ENCODE measurements at places on chromosomes 6 and 20.

GRCh38 chr6:156917213-156917612 lies 140.0 kb downstream of the ARID1B start:
- DNase-seq = no peak

DNA sequence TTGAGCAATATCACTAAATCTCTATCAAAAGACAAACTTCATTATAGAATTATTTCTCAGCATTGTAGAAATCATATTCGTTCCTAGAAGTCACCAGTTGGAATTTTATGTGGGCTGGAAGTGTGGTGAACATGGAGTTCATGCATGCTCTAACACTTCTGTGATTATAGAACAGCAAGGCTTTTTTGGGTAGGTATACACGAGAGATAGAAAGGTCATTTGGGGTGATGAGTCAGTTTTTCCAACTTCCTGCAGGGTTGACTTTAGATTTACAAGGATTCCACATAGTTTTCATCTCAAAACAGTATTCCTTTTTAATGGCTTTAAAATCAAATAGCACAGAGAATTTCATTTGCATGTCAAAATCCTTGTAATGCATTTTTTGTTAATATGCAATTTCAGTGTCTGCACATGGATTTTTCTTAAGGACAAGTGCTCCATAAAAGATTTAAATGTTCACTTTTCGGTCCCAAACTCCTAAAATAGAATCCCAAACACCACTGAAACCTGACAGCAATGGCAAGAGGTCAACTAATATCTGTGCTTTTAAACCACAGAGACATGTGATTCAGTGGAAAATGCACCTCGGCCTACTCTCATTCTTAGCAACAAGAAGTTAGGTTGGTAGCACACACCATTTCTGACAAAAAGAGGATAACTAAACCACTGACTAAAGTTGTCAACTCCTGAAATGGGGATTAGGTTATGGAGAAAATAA lies 211.0 kb downstream of the MOXD1 start:
- DNase-seq = no peak

DNA sequence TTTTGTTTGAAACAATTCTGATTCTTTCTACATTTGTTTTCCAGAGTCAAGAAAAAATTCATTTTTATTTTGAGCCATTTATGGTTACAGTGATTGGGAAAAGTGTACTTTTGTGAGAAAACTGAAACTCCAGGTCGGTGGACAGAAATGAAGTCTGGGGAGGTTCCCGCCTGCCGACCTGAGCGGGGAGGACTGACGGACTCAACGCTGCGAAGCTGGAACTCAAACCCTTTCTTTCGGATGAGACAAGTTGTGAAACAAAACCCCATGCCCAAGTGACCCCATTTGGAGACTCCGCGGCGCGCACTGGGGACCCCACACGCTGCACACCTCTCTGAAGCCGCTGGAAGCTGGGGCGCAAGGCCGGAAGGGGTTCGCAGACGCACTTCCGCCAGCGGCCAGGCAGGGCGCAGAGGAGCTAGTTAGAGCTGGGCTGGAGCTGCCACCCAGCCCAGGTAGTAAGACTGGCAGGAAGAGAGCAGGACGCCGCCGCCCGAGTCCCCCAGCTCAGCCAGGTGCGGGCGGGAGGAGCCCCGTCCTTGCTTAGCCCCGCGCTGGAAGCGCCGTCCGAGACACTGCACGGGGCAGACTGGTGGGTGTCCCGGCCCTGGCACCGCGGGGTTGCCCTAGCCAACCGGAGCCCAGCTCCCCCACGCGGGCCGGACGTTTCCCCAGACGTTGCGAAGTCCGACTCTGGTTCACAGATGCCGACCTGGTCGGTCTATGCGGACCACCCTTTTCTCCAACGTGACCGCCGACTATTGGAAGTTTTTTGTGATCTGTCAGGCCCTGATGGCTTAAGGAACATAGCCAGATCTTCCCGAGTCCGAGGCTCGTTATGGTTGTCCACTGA lies 19.8 kb upstream of the ZSCAN16 start:
- DNase-seq = peak; percentile 71

- no peak for DNase-seq
Measured at GRCh38 chr6:170295510-170296422, 4.9 kb upstream of the DLL1 start.

DNA sequence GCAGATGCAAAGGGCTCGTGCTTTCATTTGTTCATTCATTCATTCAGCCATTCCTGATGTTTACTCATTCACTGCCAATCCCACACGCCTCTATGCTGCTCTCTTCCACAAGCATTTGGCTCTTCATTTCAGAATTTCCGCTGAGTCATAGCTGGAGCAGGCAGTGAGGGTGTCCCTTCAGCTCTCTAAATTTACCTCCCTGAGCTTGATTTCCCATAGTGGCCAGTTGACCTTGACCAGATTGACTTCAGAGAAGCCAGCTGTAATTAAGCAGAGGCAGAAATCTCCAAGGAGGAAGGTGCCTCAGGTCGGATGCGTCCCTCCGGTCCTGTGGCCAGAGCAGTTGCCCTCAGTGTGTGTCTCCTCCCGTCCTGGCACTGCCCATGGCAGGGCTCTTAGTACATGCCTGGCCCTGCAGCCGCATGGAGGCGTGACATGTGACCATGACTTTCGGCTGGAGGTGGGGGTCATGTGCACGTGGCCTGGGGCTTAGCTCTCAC lies 267.2 kb upstream of the ECI2 start:
- DNase-seq = no peak

DNA sequence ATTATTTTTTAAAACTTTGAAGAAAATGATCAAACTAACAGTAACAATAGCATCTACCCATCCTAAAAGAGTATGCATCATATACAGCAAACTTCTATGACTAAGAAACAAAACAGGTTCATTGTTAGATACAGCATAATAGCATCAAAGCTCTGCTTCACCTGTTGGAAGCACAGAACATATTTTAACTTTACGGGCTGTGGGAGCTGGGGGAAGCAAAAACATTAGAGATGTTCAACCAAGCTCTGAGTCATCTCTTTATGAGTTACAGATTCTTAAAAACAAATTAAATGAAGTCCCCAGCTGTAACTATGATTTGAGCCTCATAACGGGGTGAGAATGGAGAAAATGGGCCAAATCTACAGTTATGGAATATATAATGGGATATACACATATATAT lies 63.4 kb downstream of the SYNE1 start:
- DNase-seq = no peak

DNA sequence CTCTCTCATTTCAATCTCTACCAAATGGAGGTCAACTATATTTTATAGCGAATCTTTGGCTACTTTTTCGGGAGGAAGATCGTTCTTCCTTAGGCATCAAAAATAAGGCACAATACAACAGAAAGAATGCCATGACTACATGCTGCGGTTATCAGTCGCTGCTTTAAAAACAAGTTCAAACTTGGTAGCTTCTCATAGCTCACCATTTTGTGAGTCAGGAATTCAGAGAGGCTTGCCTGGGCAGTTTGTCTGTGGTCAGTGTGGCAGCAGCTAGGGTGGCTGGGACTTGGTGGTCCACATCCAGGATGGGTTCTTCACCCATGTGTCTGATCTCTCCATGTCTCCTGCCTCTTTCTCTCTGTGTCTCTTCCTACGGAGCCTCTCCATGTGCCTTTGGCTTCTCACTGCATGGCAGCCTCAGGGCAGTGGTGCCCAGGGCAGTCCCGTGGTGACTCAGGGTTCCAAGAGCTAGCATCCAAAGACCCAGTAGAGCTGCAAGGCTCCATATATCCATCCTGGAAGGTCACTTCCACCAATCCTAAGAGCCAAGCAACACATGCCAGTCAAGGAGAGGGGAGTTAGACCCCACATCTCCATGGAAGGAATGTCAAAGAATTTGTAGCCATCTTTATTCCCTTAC lies 10.4 kb downstream of the SCML4 start:
- no peak for DNase-seq

DNA sequence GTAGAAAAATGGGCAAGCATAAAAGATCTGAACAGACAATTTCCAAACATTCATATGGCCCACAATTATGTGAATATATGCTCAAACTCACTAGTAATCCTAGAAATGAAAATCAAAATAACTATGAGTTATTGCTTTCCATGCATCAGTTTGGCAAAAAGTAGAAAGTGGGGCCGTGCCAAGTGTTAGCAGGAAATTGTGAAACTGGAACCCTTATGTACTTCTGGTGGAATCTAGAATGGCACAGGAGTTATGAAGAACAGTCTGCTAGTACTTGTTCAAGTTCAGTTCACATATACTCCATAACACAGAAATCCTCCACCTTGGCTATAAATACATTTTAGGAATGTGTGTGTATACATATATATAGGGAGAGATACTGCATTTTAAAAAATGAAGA lies 89.8 kb downstream of the EYA2 start:
- no peak for DNase-seq

- no peak for DNase-seq
Measured at GRCh38 chr6:144390202-144390601, 105.1 kb downstream of the UTRN start.

- DNase-seq = no peak
Measured at GRCh38 chr20:33539129-33539528, 49.2 kb downstream of the CBFA2T2 start.

DNA sequence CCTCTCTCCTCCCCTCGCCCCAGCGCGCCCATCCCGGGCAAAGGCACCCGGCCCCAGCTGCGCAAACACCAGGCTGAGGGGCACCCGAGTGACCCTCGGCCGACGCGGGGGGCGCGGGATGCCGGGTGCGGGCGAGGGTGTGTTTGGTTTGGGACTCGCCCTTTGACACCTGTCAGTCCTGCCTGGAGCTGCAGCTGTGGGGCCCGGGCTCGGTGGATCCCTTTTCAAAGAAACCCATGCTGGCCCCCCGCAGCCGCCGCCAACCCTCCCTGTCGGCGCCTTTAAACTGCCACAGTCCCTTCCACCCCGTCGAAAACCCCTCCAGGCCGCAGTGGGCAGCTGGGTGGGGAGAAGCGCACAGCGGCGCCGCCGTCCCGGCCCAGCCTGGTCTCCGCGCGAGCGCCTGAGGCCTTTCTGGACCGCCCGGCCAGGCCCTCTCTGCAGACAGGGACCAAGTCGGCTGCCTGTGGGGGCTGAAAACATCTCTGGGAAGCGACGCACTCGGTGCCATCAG lies 5.5 kb downstream of the FOXQ1 start:
- DNase-seq = no peak

DNA sequence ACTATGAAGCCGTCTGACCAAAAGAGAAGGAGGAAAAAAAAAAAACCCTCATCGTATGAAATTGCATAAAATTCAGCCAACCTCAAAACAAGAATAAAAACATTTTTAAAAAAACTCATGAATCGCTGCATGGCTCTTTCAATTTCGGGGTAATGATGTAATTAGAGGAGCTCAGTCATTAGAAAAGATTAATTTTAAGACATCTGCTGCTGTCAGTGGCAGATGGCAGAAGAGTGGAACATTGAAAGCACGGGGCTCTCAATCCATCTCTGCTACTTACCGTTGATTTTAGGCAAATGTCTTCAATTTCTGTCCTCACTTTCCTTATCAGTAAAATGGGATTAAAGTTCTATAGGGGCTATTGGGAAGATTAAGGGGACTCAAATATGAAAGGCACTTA lies 79.1 kb downstream of the EYA2 start:
- no peak for DNase-seq

DNA sequence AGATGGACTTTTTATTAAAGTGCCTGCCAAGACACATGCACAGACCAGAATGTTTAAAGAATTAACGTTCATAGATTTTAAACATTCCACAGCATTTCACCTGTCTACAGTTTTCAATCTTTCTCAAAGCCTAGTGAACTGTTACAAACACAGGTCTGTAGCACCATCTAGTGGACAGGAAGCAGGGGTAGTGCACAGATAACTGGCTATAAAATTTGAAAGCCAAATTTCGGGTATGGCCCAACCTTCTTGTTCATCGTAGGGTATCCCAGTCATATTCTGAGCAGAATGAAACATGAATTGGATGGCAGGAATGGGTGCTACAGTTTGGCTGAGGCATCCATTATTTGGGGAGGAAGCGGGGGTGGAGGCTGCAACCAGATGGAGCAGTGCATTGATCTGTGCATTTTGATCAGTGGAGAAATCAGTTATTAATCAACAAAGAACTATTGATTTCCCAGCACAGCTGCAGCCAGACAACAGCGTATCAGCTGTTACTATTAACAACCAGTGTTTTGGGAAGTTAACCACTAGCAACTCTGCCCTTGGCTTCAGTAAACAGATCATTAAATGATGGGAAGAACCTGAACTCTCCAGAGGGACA lies 56.1 kb upstream of the B3GAT2 start:
- no peak for DNase-seq

GRCh38 chr6:73579851-73580246 lies 59.0 kb upstream of the EEF1A1 start:
- no peak for DNase-seq

DNA sequence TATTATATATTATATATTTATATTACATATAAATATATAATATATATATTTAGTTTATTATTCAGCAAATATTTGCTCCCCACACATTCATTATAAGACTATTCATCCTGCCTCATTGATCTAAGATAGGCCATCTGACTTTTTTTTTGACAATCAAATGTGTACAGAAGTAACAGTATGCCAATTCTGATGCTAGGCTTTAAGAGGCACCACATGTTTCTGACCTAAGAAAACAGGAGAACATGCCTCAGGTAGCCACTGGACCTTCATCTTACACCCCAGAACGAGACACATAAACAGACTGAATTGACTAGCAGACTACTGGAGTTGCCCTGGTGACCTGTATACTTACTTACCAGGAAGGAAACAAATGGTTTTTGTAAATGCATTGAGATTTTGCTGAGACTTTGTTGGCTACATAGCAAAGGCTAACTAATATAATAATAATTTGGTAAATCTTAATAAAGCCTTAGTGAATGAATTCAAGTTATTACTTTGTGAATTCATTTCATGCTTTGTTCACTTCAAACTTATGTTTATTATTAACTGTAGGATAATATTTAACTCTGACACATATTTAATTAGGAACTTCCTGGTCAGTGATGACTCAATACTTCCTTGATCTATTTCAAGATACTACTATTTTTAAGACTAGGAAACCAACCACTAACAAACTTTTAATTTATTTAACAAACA lies 13.4 kb upstream of the MYO6 start:
- DNase-seq = no peak

- no peak for DNase-seq
Measured at GRCh38 chr6:114342826-114343781, at the start of gene HS3ST5. Gene HS3ST5, minus strand, starts transcription at chr6:114343023. Its CDS starts 280,178 bp downstream, at chr6:114062845.

DNA sequence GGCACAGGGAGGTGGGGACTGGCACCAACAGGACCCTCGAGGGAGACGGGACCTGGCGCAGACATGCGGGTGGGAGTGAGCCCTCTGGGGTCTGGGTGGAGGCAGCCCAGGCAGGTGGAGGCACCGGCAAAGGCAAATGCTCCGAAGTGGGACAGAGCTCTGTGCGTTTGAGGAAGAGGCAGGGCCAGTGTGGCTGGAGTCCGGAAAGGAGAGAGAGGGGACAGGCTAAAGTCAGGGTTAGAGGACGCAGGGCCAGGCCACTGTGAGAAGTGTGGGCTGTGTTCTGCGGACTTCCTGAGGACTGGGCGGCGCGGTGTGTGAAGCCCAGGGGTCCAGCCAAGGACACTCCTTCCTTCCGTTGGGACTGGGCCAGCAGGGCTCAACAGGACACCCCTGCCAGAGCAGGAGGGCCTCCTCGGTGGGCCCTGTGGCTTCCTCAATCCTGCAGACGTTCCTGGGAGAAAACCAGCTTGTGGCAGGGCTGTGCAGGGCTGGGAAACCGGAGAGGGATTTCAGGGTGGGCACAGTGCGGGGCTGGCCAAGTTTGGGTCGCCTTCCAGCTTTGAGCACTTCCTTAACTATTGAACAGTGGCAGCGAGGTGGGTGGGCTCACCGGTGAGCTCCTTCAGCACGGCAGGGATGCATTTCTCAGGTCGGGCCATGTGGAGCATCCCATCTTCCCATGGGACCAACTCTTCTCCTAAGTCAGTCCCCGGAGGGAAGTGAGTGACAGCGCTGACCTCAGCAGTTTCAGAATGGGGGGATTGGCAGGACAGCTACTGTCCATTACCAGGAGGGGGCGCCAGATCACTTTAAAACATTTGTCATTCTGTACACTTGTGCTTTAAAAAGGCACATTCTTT lies 22.5 kb downstream of the MOCS3 start:
- DNase-seq = peak; percentile 39

Data from stimulated activated CD4-positive, alpha-beta T cell treated with anti-CD3 and anti-CD28 coated beads, Interleukin-1b, Interleukin-23, amount 100 ng/mL, for 1 hour (primary cell).